ENCODE measurements at places on chromosomes 4 and X.
A peak's percentile ranks its signal among the peaks of the same experiment; 100 is the strongest.

DNA sequence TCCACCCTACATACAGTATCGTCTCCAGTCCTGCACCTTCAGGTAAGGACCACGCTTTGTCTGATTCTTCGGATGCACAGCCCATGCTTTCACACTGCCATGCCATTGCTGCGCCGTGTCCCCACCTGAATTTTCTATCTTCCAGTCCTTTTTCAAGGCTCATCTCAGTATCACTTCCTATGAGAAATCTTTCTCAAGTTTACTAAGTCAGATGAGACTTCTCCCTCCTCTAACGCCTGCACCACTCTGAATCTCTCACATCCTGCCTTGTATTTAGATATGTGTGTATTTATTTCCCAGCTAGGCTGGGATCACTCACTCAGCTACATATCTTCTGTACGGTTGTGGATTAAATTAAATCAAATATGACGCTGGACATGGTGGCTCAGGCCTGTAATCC is 116.8 kb downstream of the SMIM20 start:
- DNase-seq, result no peak

- DNase-seq, result no peak
Measured at GRCh38 chr4:90118527-90119195, 8.5 kb upstream of the CCSER1 start.

DNA sequence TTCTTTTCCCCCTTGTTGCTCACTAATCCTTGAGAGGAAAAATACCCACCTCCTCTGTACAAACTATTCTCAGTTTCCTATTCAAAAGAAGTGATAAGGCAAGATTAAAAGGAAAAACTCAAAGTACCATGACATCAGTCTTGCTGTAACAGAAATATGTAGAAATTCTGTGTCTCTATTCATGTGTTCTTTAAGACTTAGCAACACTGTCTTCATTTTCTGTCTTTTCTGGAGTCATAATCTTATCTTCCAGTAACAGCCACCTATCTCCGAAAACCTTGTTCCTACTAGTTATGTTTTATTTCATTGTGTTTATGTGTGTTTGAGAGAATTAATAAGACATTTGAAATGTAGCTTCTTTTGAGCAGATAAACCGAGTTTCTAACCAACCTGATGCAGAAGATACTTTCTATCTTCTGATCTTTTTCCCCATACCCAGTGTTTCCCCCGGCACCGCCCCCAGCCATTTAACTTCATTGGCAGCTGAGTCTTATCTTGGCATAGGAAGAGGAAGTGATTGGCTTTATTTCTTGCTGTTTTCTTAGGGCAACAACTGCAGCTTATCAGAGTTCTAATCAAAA is 8.0 kb downstream of the FAM241A start:
- DNase-seq, result no peak

- peak; percentile 21 for DNase-seq
Measured at GRCh38 chr4:139453041-139453370, 915 bp upstream of the RAB33B start.

- no peak for DNase-seq
Measured at GRCh38 chrX:41118156-41118555, 32.9 kb downstream of the USP9X start.

- no peak for DNase-seq
Measured at GRCh38 chr4:3462790-3463415, at the start of gene DOK7. TSS of gene DOK7 (plus strand) at chr4:3463306. CDS start at chr4:3463376, 70 bp downstream.

GRCh38 chrX:123267220-123267619 is 83.1 kb downstream of the GRIA3 start:
- DNase-seq, result no peak

- no peak for DNase-seq
Measured at GRCh38 chr4:70365479-70365878, 4.9 kb downstream of the SMR3A start.

- peak; percentile 44 for DNase-seq
Measured at GRCh38 chrX:16870862-16871815, 977 bp upstream of the RBBP7 start.

- DNase-seq, result no peak
Measured at GRCh38 chr4:89661173-89661899, 175.6 kb downstream of the SNCA start.

DNA sequence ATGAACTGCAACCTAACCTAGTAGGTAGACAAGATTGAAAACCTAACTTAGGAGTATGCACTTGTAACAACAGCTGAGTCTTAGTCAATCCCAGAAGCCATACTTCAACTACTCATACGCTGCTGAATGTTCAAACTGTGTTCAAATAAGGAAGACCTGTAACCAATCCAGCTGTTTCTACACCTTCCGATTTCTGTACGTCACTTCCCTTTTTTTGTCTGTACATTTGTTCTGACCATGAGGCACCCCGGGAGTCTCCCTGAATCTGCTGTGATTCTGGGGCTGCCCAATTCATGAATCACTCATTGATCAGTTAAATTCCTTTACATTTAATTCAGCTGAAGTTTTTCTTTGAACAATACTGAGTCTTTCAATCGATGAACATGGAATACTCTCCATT is 89.5 kb downstream of the BMP3 start:
- DNase-seq, result no peak

DNA sequence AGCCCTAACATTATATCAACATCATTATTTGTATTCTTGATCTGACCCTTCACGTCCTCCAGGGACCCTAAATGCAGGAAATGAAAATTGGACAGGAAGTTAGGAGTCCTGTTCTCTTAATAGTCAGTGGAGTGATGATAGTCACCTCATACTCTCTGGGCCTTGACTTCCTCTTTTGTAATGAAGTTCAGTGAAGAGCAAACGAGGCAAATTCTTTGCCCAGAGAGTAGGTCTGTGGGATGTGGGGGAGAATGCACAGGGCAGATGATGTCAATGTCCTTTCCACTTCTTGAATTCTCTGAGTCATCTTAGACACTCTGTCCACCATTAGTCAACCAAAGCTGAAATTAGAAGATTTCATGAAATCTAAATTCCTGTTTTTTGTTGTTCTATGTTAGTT is 17.1 kb upstream of the GPRIN3 start:
- no peak for DNase-seq

DNA sequence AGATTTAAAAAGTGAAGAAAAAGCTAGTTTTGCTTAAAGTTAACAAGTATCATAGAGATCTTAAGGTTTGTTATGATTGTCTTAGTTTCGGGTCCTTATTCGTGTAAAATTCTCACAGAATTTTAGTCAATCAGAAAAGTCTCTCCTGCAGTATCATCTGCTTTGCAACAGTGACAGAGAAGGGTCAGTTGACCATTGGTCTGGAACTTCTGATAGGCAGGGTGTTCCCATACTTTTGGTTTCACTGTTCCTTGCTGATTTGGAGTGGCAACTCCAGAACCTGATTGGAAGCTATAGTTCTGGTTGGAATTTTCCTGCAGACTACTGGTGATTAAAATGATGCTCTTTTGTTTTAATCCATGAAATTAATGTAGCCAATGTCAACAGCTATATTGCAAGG is 1.8 kb downstream of the IL15 start:
- DNase-seq, result no peak

GRCh38 chrX:41095908-41096307 is 10.7 kb downstream of the USP9X start:
- DNase-seq, result no peak

- no peak for DNase-seq
Measured at GRCh38 chr4:114251020-114251419, 271.6 kb upstream of the ARSJ start.

GRCh38 chrX:42686296-42686695 is 91.7 kb downstream of the PPP1R2C start:
- DNase-seq, result no peak

GRCh38 chrX:98350940-98351339 is 1467.2 kb downstream of the RPA4 start:
- DNase-seq, result no peak

- no peak for DNase-seq
Measured at GRCh38 chr4:144674711-144675110, 28.8 kb downstream of the HHIP start.

DNA sequence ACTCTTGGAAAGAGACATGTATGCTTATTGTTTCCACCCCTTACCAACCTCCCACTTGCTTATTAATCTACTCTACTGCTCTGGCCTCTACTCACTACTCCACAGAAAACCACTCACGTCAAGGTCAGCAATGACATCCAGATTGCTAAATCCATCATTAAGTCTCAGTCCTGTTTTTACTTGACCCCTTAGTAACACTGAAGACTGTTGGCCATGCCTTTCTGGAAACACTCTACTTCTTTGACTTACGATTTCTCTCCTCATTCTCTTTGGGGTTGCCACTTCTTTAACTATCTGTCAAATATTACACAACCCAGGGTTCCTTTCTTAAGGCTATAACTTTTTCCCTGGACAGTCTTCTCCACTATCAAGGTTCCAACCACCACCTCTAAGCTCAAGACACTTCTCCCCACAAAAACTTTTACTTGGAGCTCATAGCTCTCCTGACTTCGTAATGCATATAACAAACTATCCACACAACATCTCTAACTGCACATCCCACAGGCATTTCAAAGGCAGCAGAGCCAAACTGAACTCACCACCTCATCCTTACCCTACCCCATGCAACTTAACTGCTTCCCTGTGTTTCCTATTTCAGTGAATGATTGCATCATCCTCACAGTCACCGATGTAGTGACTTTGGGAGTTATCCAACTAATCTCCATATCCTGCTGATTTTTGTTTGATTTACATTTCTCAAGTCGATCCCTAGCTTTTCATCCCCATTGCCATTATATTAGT is 15.8 kb upstream of the MAGEA4 start:
- no peak for DNase-seq

- DNase-seq, result no peak
Measured at GRCh38 chrX:155857561-155857960, 23.6 kb upstream of the VAMP7 start.

DNA sequence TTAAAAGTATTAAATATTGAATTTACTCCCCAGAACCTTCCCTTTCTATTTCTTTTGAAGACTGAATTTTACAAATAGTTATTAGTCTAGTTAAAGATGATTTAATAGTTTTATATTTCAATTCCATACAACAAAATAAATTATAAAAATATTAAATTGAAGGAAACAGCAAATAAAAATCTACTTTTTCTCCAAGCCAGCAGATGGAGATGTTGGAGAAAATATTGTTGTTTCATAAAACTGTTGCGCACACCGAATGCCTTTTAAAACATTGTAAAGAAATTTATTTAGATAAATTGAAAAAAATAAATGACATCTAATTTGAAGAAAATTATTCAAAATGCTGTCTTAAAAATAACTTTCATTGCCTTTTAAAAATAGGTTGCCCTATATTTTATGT is 5.5 kb downstream of the GRIA2 start:
- DNase-seq, result no peak

DNA sequence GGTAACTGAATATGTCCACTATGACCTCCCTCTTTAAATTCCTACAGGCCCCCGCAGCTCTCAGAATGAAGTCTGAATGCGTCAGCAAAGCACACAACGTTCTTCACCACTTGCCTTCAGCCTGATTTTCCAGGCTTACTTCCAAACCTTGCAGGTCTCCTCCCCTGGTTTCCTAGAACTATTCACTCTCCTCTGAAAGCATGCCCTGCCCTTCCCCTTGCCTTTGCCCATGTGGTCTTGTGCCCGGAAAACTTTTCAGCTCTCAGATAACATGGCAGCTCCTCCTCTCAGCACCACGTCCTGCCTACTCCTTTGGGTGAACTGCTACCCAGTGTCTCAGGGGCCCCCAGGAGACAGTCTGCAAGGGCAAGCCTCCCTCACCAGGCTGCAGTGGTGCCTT is 268.5 kb upstream of the LDB2 start:
- no peak for DNase-seq

DNA sequence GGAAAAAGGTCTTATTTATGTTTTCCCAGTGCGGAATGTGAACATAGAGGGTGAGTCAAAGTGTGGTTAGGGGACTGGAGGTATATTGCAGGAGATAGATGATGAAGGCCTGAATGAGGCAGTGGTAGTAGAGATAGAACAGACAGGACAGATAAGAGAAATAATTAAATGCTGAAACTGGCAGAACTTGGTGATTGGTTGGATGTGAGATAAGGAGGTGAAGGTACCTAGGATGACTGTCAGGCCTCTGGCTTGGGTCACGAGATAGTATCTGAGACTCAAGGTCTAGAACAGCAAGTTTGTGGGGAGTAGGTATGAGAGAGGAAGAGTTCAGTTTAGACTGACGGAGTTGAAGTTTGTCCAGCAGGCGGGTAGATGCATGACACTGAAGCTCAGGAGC is 3.5 kb downstream of the MND1 start:
- no peak for DNase-seq

GRCh38 chrX:32289356-32289755 is 922.0 kb downstream of the DMD start:
- no peak for DNase-seq

- DNase-seq, result peak; percentile 52
Measured at GRCh38 chrX:53048169-53049126, at the start of gene GPR173. TSS of gene GPR173 (plus strand) at chrX:53048789. CDS start at chrX:53076622, 27,833 bp downstream.

DNA sequence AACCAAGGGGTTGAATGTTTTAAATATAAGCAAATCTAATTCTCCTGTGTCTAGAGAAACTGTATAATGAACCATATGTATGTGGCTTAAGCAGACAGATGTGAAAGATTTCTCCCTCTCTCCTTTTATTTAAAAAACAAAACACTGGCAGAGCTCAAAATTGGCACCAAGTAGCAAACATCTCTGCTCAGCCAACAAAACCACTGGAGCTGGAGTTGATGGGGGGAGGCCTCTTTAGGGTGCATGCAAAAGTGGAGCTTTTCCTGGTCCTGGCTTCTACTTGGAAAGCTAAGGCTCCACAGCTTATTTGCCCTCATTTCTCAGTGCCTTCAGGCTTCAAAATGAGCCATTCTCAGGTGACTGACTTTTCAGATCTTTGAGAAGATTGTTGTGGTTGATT is 95.6 kb downstream of the REPS2 start:
- DNase-seq, result no peak

DNA sequence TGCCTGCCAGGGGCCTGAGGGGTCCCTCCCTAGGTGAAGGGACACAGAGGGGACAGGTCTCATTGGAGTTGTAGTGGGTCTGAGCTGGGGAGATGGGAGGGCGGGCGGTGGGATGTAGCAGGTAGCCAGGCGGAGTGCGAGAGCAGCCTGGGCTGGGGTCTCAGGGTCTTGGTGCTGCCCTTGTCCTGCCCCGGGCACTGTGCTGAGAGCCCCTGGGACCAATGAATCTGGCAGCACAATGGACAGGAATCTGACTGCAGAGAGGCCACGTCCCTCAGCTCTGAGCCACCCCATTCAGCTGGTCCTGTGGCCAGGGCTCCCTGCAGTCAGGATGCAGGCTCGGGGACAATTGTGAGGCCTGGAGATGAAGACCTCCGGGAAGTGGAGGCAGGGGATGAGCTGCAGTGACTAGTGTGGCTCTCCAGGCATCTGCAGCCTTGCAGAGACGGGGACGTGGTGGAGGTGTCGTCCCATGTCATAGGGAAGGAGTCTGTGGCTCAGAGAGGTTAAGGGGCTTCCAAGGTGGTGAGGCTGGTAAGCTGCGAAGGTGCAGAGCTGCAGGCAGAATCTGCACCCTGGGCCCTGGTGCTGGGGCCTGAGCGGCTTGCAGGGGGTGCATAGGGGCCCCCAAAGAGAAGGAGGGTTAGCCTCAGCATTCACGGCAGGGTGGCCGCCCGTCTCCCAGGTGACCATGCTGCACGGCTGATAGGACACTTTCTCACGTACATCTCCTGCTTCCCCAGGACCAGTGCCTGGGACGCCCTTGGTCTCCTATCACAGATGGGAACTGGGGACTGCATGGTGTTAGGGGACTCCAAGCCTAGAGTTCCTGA is 20.6 kb downstream of the NSG1 start:
- DNase-seq, result no peak

GRCh38 chr4:187364851-187365250 is 630.7 kb upstream of the ZFP42 start:
- no peak for DNase-seq

- DNase-seq, result no peak
Measured at GRCh38 chr4:26281881-26282280, 38.9 kb upstream of the RBPJ start.

GRCh38 chrX:14124562-14124961 is 94.9 kb upstream of the GEMIN8 start:
- no peak for DNase-seq

All from NCI-H2107 (cell line).